ENCODE measurements at places on chromosomes 3 and 15.

DNA sequence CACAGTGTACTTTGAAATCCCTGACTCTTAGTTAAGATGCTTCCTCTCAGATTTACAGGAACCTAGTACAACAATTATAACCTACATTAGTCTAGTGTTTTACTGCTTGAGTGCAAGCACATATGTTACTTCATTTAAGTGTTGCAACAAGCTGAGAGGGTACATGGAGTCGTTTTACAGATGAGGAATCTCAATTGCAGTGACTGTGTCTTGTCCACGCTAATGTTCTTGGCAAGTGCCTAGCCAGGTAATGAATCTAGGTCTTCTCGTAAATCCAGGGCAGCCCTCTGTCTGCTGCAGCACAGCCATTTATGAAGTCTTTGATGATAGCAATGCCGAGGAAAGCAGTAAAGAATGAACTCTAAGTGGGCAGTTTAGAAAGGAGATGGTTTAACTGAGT lies 384.4 kb upstream of the ARPP21 start:
- no peak for DNase-seq

- DNase-seq: no peak
Measured at GRCh38 chr3:126850370-126851085, 132.4 kb upstream of the PLXNA1 start.

- no peak for DNase-seq
Measured at GRCh38 chr15:23566651-23567050, 1.2 kb downstream of the MKRN3 start.

DNA sequence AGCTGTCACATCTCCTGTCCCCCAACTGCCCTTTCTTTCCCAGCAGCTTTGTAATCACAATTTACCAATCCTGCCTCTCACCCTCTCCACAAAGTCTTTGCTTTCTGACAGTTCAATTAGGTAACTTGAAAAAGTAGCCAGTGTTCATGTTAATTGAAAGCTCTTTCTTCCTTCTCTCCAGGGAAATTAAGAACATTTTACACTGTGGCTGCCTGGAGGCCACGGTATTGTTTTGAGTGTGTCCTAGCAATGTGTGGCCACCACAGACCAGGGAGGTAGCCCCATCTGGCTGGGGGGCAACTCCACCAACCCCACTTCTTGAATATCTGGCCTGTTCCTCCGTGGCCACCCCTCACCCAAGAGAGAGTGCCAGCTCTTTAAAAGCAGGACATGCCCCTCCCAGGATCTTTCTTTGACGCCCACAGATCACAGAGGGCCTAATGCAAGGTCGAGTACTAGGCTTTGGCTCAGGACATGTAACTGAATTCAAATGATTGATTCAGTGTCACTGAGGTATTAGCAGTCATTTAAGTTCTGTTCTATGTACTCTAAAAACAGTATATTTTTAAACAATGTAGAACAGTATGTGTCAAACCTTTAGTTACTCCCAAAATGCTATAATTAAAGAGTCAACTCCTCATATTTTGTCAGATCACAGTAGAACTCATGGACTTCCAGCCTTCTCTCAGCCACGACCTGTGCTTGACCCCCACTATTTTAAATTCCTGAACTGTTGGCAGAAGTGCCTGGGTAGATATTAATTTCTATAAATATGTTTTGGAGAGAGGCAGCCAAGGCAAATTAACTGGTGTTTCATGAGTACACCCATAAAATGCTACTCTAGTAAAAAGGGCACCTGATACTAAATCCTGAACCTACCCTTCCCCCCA lies 164.5 kb downstream of the TNIK start:
- DNase-seq: no peak

DNA sequence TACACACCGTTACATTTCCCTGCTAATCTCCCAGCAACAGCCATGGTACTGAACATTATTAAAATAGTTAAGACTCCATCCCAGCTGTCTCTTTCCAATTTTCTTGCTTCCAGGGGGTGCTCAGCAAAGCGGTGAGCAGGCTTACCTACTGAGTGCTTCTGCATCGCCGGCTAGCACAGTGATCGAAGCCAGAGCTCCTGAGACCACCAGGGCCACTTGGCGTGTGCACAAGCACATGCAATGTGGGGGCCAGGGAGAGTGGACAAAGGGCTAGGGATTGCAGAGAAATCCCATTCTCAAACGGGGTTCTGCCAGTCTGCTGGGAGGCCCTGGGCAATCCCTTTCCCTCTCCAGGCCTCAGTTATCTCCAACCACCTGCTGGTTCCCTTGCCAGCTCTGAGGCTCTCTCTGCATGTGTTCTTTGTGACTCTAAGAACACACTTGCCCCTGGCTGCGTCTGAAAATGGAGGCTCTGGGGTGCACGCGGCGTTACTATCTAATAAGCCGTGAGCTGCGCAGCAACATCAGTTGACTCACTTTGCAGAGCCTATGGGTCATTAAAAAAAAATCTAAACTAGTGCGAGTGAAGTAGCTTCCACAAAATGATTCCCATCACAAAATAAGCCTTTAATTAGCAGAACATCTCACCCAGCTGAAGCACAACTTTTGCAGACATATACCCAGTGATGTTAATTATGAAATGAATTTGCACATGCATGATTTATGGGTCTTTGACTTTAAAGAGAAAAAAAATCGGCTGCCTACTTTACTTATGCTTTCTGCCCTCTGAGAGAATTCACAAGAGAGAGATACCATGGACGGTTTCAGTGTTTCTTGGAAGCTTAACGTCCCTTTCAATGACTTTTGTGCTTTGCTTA lies 271.5 kb downstream of the TLE3 start:
- DNase-seq: no peak

DNA sequence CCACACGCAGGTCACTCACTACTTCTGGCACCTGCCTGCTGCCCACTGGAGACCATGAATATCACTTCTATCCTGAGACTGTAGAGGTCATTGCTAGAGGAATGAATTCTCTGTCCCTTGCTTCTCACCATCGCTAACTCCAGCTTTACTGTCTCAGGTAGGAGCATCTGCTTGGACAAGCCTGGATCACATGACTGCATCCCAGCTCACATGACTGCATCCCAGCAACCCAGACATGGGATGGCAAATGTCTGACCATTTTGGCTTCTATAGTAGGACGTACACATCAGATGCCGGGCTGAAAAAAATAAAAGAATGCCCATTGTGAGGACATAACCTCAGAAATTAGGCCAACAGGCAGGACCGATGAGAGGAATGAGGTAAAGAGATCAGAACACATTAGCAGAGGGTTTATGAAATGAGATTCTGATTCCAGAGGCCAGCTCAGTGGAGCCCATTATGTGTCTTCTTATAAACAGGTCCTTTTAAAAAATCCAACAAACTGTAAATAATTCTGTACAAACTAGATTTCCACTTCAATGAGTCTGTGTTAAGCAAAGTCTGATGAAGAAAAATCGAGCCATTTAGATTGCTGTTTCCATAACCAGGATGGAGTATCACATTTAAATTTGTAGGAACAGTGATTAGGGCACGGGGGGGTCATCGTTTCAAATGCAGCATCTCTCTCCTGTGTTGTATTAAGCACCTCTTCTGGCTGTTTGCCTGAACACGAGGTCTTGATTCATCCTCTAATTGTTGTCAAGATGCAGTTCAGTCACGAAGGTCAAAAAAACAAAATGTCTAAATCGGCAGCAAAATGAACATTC lies 126.7 kb downstream of the MTHFS start:
- no peak for DNase-seq

DNA sequence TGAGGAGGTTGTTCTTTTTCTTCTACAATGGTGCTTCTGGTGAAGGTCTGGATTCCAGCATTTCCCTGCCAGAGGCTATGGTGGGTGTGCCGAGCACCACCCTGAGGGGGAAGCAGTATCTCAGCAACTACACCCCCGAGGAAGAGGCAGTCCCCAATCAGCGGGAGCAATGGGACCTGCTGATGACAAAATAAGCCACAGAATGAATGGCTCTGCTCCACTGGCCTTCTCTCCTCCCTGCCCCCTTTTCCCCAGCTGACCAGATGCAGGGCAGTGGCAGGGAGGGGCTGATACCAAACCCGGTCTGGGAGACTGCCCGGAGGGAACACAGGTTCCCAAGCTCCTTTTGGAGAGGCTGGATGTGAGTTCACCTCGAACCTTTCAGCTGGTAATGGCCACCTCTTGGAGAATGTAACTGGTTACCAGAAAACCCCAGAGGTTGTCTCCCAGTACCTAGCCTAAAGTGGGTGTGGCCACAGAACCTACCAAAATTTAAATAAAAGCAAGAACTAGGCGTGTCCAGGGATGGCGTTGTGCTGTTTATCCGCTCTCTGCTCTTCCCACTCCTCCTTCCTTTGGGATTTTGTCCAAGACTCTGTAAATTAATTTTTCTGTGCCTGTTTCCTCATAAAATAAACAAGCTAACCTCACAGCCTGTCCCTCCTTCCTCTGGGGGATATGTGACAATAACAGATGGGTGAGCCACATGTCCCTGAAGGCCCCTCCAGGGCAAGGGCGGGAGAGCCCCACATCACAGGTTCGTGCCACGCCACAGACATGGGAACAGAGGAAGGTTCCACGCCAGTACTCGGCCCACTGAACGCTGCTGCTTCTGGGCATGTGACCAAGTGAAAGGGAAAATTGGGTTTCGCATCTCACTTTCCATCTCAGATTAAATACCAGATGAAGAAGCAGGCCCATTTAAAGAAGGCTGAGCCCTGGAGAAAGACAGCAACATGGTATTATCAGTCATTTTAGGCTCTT lies 35.1 kb upstream of the SPTBN5 start:
- no peak for DNase-seq

DNA sequence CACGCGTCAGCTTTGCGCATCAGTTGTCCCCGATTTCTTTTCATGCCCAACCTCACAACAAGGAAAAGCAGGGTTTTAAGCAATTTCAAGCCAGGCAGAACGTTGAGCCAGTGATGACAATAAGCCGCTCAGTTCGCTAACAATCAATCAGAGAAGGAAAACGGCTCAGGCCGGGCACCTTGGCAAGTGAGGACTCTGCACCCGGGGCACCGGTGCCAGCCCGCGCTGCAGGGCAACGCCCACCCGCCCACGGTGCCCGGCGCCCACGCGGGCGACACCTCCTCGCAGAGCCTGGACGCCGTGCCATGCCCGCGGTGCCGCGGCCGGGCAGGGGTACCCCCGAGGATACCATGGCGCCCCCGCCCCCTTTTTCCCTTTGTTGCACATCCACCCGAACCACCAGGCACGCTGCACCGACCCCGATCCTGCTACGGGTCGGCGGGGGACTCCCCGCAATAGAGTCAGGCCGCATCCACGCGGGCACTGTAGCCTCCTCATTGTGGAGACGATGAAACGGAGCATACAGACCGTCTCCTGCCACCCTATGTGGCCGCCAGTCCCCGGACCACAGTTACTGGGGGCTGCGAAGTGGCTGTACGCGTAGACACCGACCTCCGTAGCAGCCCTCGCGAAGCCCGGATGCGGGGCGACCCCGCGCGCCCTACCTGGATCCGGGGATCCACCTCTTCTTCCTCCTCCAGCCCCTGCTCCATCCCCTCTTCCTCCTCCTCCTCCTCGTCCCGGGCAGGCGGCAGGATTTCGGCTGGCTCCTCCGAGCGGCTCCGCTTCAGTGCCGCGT lies 581 bp downstream of the SH3BP5 start:
- peak; percentile 25 for DNase-seq

GRCh38 chr3:197393711-197394110 lies 95.3 kb upstream of the DLG1 start:
- DNase-seq: no peak

DNA sequence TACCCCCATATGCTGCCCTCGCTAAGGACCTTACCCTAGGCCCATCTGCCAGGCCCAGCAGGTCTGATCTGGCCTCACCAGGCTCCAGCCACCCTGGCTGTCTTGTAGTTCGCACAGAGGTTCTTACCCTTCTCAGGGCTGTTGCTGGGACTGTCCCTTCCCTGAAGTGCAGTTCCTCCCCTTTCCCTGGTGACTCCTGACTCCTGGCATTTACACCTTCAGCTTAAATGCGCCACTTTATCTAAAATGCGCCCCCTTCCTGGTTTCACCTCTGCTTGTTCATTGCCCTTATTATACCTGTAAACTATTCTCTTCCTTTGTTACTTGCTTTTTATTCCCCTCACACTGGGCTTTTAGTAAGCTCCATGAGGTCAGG lies 835 bp upstream of the TTLL3 start:
- DNase-seq: no peak

- peak; percentile 72 for DNase-seq
Measured at GRCh38 chr3:10738688-10739372, 77.2 kb upstream of the SLC6A11 start.

DNA sequence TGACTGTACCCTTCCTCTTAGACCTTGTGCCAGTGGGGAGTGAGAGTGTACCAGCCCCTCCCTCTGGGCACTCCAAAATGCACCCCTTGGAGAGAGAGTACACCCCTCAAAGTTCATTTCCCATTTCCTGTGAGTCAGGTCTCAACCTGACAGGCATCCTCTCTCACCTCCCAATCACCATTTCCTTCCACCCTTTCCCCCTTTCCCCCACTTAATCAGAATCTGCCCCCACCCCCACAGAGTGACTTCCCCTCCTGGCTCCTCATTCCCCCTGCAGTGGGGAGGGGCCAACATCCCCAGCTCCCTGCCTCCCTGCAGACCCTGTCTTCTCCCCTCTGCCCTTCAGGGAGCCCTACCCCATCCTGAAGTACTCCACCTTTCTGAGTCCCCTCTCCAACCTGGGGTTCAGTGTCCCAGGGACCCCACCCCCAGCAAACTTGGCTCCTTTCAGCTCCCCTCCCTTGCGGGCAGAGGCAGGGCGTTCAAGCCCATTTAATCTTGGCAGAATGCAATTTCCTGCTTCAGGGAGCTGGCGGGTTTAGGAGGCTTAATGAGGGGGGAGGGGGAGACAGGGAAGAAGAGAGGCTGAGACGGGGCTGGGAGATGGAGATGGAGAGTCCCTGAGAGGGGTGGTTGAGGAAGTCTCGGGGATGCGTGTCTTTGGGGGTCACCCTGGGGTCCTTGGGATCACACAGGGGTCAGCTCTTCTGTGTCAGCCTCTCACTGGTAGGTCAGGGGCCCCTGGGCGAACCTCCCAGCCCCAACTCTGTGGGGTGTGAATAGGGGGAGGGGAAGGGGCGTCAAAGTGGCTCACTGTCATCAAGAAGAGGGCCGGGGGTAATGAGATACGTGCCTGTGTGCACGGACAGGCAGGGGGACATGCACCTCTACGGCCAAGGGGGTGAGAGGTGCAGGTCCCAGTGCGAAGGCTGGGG lies 16.6 kb upstream of the SEMA3F start:
- DNase-seq: no peak

GRCh38 chr15:65286069-65286703 lies 497 bp downstream of the PARP16 start:
- DNase-seq: no peak

- DNase-seq: no peak
Measured at GRCh38 chr3:66472313-66473134, 28.3 kb downstream of the LRIG1 start.

GRCh38 chr3:35739964-35740527 lies 100.7 kb downstream of the ARPP21 start:
- no peak for DNase-seq

GRCh38 chr15:95561463-95561862 lies 769.0 kb upstream of the NR2F2 start:
- DNase-seq: no peak

- DNase-seq: no peak
Measured at GRCh38 chr3:173869766-173870165, 472.2 kb downstream of the NLGN1 start.

DNA sequence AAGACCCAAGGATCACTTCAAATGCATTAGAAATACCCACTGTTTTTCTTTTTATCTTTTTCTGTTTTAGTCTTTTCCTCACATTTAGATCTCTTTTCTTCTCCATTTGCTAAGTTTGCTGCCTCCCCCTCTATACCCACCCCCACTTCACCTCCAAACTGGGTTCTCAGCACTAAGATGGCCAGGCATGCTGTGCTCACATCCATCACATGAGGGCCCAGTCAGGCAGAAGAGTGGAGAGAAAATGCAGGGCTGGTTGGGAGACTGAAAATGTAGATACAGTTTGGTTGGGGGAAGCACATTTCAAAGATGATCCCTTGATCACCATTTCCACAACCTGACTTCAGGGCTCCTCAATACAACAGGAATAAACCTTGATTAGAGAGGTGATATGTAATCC lies 8.7 kb downstream of the GAP43 start:
- no peak for DNase-seq

All from activated CD4-positive, alpha-beta T cell treated with anti-CD3 and anti-CD28 coated beads for 24 hours (primary cell).